G401 (cell line): ENCODE measurements at places on chromosomes 13 and 19. TPM values are rescaled to one million over a fixed set of nuclear protein-coding genes. Genes with fewer than 3 reads are reported as not detected.

Gene CD33
- total RNA-seq, result 1.4 TPM in 1 of 2 replicates, not detected in the other

DNA sequence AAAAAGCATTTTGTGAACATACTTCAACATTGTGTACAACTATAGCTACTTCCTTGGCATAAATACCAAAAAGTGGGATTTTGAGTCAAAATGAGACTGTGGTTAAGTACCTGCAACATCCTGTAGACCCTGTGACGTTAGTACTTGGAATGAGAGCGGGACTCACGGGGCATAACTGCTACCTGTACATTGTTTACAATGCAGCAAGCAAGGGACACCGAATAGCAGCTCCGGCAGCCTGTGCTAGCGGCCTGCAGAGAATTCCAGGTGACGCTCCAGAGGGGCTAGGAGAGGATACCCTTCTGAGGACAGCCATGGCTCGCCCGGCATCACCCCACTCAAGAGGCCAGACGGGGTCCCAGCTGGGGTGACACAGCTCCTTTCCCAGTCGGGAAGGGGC, 824 bp upstream of the ZNF331 start:
- DNase-seq, result no peak

- no peak for DNase-seq
Measured at GRCh38 chr13:83378908-83379307, 503.4 kb downstream of the SLITRK1 start.

Gene FOSB
- total RNA-seq, result 0.31 and 1.5 TPM in 2 replicates

DNA sequence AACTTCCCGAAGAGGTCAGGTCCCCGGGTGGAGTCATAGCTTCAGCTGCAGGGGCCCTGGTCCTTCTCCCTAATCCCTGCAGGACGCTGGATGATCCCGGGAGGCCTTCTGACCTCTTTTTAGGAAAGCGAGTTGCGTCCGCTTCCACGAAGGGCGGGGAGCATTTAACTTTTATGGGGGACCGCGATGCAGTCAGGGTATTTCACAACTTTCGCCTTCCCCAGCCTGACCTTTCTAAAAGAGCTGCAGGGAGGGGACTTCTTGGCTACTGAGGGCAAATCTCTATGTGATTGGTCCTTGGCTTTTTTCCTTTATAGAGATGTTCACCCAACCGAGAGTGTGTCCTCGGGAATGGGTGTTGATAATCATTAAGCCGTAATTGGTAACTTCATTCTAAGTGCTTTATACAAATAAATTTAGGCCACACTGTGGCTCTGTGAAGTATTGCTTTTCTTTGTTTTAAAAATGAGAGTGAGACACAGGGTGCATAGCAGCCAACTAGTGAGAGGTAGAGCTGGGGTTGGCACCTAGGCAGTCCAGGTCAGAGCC, 778 bp downstream of the ZNF230 start:
- no peak for DNase-seq

Gene KXD1
- 84.9 and 95.9 TPM in 2 replicates for total RNA-seq

Gene ATP8A2
- not detected in 2 replicates for total RNA-seq

Gene NRTN
- total RNA-seq, result 8.3 and 14.0 TPM in 2 replicates

GRCh38 chr19:15248648-15249527, 16.6 kb upstream of the EPHX3 start:
- DNase-seq, result no peak

Gene SBK3
- 0.31 and 0.37 TPM in 2 replicates for total RNA-seq

GRCh38 chr19:29812080-29812880, 489 bp downstream of the CCNE1 start:
- no peak for DNase-seq

Gene ZNF723
- not detected in 2 replicates for total RNA-seq

DNA sequence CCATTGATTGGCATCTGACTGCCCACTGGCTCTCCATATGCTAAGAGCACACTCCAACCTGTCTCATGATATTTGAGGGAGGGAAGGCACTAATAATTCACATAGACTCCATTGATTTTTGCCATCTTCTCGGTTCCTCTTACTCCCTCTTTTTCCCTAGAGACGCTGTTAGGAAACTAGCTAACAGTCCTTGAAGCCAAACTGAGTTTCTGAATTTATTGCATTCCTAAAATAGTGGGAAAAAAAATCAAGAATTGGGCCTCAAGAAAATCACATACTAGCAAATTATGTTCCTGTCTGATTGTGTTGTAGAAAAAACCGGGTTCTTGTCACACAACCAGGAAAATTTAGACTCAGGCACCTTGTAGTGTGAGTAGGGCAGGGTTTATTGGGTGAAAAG, 86.4 kb upstream of the SLC7A1 start:
- no peak for DNase-seq

GRCh38 chr13:50668691-50669271, 174.7 kb downstream of the DLEU7 start:
- DNase-seq, result peak; percentile 85

Gene MAP2K7
- 14.2 and 16.2 TPM in 2 replicates for total RNA-seq

Gene PGLYRP1
- total RNA-seq, result not detected in 2 replicates

Gene CYP2A7
- total RNA-seq, result not detected in 2 replicates

- no peak for DNase-seq
Measured at GRCh38 chr19:40005691-40006272, 8.9 kb downstream of the ZNF546 start.

Gene SH2D3A
- 12.2 and 16.1 TPM in 2 replicates for total RNA-seq

Gene SIGLEC5
- total RNA-seq, result not detected in 2 replicates

Gene CYP4F2
- total RNA-seq, result 2.3 and 6.3 TPM in 2 replicates

DNA sequence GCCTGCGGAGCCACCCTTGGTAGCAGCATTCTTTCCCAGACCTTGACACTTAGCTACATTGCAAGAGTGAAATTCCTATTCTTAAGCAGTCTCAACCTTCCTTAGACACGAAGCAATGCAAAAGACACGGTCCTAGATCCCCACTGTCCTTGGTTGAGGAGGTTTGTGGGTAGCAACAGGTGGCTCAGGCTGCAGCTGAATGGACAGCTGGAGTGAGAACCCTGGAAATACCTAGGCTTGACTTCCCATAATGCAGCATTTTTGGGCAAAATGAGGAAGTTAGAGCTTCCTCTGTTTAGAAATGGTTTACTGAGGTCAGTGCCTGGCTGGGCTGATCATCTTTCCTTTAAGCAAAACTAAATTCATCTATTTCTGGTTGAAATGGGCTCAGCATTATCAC, 296.6 kb downstream of the RFC3 start:
- no peak for DNase-seq

DNA sequence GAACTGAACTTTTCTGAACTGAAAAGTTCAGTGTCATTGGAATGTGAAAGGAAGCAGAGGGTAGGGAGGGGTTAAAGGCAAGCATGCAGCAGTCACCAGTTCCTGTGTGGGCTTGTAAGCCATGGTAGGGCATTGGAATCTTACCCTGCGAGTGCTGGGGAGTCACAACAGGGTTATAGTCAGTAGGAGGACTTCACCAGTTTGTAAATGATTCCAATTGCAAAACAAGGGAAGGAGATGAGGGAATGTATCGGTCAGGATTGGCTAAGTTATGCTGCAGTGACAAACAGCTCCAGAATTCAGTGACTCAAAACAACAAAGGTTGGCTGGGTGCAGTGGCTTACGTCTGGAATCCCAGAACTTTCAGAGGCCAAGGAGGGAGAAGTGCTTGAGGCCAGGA, 12.8 kb downstream of the LYPD3 start:
- DNase-seq, result no peak

Gene MEDAG
- not detected in 2 replicates for total RNA-seq

DNA sequence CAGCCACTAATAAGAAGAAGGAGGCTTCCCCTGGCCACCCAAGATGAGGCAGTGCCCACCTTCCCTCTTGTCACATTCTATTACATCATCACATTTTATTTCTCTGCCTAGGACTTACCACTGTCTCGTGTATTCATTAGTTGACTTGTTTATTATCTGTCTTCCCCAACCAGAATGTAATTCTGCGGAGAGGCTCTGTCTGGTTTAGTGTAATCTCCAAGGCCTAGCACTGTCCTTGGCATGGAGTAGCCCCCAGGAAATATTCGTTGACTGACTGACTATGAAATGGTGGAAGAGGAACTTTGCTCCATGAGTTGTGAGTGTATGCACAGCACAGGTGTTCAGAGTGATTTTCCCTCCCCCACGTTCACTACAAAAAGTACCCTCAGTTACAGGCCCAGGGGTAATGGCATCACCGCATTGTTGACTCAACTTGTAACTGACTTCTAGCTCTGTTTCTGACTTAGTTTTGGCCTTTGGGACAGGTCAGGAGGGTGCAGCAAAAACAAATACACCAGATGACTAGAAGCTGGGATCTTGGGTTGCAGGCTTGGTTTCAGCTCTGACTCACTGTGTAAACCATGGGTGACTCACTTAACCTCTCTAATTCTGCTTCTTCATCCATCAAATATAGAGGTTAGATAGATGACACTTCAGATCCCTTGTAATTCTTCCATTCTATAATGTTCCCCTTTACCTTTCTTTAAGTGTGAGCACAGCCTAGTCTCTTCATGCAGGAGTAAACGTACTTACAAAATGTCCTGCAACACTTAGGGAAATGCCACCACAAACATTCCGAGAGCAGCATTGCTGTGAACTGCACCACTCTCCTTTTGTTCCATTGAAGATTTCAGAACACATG, 229.7 kb downstream of the KCNRG start:
- no peak for DNase-seq

GRCh38 chr13:107434347-107434746, 781.0 kb downstream of the LIG4 start:
- DNase-seq, result no peak

Gene VSTM1
- total RNA-seq, result 0.71 TPM in 1 of 2 replicates, not detected in the other

DNA sequence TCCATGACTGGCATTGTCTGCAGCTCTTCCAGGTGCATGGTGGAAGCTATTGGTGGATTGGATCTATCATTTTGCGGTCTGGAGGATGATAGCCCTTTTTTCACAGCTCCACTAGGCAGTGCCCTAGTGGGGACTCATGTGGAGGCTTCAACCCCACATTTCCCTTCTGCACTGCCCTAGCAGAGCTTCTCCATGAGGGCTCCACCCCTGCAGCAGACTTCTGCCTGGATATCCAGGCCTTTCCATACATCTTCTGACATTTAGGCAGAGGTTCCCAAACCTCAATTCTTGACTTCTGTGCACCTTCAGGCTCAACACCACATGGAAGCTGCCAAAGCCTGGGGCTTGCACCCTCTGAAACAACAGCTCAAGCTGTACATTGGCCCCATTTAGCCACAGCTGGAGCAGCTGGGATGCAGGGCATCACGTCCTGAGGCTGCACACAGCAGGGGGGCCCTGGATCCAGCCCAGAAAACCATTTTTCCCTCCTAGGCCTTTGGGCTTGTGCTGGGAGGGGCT, 800.2 kb upstream of the MIR17HG start:
- no peak for DNase-seq

Gene LGALS4
- not detected in 2 replicates for total RNA-seq

DNA sequence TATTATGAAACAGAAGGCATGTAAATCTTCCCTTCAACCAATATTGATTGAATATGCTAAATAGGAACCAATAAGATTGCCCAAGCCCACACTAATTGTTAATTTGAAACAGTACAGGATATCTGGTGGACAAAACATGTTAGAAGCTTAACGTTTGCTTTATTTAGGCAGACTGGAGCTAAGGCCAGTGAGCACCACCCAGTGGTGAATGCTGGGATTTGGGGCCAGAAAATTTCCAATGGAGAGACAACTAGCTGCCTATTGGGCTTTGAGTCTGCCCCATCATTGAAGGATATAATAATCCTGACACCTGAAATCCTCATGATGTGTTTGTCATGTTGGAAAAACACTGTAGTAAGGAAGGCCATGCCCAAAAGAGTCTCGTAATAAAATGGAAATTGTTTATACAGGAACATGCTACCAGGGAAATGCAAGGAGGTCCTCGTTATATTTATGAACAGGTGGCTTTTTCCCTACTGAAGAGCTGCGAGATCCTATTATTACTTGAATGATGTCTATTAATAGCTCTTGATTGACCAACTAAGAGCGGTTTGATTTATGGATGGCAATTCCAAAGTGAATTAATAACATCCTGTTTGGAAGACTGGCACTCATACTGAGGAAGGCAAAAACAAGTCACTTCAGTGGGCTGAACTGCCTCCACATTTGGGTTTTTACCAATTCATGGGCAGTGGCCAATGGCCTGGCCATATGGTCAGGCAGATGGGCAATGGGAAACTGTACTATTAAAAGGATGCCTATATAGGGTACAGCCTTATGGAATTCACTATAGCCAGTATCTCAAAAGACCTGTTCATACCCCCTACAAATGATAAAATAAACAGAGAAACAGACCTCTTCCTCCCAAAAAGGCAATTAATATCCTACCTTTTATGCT, 8.7 kb downstream of the SIGLECL1 start:
- DNase-seq, result peak; percentile 92

GRCh38 chr13:91739751-91740150, 341.3 kb downstream of the GPC5 start:
- DNase-seq, result no peak

Gene TEX26
- total RNA-seq, result not detected in 2 replicates

DNA sequence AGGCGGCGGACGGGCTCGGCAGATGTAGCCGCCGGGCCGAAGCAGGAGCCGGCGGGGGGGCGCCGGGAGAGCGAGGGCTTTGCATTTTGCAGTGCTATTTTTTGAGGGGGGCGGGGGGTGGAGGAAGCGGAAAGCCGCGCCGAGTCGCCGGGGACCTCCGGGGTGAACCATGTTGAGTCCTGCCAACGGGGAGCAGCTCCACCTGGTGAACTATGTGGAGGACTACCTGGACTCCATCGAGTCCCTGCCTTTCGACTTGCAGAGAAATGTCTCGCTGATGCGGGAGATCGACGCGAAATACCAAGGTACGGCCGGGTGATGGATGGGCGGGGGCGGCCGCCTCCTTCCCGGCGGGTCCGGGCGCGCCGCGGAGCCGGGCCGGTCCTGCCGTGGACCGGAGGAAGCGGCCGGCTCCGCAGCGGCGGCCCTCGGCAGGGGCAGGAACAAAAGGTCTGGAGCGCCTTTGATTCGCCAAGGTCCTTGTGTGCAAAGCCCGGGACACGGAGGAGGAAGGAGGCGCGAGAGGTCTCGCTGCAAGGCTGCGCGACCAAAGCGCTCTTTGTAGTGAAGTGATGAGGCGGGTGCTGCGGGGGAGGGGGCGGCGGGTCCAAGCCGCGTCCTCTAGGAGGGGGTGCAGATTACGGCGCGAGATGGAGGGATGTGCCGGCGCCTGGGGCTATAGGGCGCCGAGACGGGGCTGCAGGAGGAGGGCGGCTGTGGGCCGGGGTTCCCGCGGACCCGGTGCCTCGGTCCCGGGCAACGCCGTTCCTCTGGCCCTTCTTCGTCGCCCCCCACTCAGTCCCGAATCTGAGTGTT, 689 bp downstream of the ING1 start:
- DNase-seq, result peak; percentile 53

DNA sequence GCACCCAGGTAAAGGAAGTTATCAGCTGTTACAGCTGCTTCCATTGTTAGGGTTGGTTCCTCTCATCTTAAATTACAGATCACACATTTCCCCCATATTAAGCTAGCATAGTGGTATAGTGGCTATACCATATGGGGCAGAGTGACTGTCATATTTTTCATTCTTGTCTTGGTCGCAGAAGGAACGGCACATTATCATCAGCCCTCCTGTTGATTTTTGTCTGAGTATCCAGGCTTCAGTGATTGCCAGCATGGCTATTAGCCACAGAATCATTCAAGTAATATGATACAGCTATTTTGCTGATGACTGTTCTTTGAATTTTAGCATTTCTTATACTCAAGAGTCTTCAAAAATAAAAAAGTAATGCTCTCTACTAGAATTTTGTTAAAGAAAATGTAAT, 240.9 kb downstream of the LIG4 start:
- DNase-seq, result no peak
